ENCODE measurements at places on chromosomes 6 and 20. TPM values are rescaled to one million over a fixed set of nuclear protein-coding genes. Genes with fewer than 3 reads are reported as not detected.

DSP gene
- 29.7 TPM for total RNA-seq

ZBTB46 gene
- 3.3 TPM for total RNA-seq

PTGIS gene
- total RNA-seq: not detected

OPN5 gene
- not detected for total RNA-seq

LRRN4 gene
- total RNA-seq: 1.7 TPM

- DNase-seq: no peak
These were observed 440.9 kb downstream of the BTBD3 start for GRCh38 chr20:12358655-12359009.

DNA sequence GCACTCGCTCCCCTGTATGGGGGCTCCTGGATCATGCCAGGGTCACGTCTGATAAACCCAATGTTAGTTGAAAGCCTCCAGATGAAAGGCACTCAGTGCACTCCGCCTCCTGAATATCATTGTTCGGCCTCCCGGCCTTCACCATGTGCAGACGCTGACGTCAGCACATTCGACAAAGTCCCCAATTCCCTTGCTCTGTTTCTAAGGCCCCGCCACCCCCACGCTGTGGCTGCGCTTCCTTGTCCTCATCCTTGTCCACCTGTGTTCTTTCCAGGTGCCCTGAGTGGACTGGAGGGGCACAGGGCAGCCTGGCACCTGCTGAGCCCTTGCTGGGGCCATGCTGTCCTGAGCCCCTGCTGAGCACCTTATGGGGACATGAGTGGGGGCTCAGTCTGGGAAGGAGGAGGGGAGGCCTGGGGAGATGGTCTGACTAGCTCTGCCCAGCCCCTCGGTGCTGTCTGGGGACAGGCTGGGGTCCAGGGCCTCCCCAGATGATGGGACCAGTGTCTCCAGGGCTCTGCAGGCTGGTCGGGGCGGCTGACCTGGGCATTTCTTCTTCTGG, 9.8 kb upstream of the BHLHE23 start:
- DNase-seq: no peak

- DNase-seq: no peak
These were observed 2.5 kb upstream of the SLC17A9 start for GRCh38 chr20:62949962-62950361.

- DNase-seq: no peak
These were observed 6.8 kb downstream of the HDDC2 start for GRCh38 chr6:125294925-125295324.

DNA sequence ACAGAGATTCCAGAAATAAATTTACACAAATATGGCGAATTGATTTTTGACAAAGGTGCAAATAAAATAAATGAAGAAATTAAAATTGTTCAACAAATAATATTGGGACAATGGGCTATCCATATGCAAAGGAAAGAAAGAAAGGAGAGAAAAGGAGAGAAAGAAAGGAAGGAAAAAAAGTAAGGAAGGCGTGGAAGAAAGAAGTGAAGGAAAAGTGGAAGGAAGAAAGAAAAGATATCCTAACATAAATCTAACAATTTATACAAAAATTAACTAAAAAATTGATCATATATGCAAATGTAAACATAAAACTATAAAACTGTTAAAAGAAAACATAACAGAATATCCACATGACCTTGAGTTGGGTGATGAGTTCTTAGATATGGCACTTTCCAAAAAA, 78.7 kb upstream of the ZNF184 start:
- no peak for DNase-seq
